ENCODE measurements at places on chromosomes 2 and 18. TPM values are rescaled to one million over a fixed set of nuclear protein-coding genes. Genes with fewer than 3 reads are reported as not detected.

GRCh38 chr18:46464926-46465655, 191.9 kb downstream of the LOXHD1 start:
- DNase-seq: no peak

DNA sequence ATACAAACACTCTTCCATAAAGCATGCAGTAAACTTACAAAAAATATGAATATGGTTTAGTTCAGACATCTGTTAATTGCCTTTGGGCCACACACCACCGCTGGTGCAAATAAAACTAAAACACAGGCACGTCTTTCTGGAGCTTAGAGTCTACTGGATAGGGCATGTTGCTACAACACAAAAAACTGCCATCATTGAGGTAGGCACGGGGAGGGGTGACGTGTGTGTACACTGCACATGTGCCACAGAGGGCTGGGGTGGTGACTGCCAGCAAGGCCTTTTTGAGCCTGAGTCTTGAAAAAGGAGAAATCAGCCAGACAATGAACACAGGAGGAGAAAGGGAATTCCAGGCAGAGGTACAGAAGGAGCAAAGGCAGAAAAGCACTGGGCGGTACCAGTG, 5.1 kb downstream of the SERPINE2 start:
- DNase-seq: no peak

GRCh38 chr2:113012436-113013335, 7.4 kb downstream of the IL36A start:
- DNase-seq: no peak

DNA sequence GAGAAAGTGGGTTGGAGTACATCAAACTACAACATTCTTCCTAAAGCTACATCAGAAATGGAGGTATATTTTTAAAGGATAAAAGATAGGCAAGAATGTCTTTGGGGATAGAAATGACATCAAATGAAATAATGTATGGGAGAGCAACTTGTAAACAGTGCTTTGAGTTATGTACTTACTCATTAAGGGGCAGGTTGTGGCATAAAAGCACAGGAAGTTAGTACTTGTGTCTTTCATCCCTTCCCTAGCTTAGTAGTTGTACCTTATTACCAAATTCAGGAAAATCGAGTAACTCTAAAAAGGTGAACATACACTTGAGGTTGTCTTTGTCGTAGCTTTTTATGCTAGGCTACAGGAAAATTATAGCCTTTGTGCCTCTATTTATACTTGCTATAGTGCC, 28.9 kb downstream of the PPP1CB start:
- no peak for DNase-seq

GRCh38 chr2:186559370-186559769, 30.5 kb upstream of the ITGAV start:
- DNase-seq: no peak

- no peak for DNase-seq
Measured at GRCh38 chr2:179247318-179248023, 17.2 kb downstream of the SESTD1 start.

DNA sequence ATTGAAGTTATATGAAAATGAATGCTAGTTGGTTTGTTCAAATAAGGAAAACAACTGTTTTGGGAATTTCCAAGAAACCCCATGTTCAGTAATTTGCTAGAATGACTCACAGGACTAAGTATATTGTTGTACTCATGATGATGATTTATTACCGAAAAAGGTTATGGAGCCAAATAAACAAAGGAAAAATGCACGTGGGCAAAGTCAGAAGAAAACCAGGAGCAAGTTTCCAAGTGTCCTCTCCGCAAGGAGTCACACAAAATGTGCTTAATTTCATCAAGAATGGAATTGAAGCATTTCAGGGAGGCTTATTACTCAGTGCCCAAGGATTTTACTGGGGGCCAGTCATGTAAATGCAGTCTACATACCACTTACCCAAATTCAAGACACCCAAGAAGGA, 1652.4 kb upstream of the TMEFF2 start:
- DNase-seq: no peak

GRCh38 chr2:214395040-214395439, 15.8 kb upstream of the VWC2L start:
- DNase-seq: no peak

DNA sequence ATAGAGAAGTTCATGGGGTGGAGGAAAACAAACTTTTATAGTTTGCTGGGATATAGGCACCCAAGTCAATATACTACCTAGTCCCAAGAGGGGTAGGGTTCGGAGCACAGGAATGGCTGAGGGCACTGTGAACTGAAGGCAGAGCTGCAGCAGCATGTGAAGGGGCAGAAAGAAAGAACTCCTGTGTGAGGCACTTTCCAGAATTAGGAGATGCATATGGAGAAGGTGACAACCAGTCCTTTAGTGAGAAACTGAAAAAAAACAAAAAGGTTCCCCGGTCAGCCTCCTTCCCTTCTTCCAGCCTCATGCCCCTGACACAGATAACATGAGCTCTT, 429.1 kb downstream of the DSC3 start:
- no peak for DNase-seq

DNA sequence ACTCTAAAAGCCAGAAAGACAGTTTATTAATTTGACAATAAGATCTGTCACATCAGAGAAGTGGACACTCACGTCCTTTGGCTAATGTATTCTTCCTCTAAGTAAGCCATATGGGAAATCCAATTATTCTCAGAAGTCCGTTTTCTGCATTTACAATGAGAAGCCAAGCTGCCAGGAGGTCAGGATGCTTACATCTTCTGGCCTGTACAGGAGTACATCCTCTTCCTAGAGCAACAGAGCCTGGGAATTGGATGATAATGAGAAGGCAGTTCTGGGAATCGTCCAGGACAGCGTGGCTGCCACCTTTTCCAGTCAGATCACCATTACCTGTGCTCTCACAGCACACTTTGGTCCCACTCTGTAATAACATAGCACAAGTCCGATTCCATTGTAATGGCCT, 5.2 kb downstream of the RAPGEF4 start:
- DNase-seq: no peak

- no peak for DNase-seq
Measured at GRCh38 chr2:56021136-56021474, 97.5 kb upstream of the EFEMP1 start.

GRCh38 chr2:213224366-213224765, 59.9 kb upstream of the SPAG16 start:
- no peak for DNase-seq

- DNase-seq: no peak
Measured at GRCh38 chr2:241739651-241740050, 5.2 kb downstream of the D2HGDH start.

DNA sequence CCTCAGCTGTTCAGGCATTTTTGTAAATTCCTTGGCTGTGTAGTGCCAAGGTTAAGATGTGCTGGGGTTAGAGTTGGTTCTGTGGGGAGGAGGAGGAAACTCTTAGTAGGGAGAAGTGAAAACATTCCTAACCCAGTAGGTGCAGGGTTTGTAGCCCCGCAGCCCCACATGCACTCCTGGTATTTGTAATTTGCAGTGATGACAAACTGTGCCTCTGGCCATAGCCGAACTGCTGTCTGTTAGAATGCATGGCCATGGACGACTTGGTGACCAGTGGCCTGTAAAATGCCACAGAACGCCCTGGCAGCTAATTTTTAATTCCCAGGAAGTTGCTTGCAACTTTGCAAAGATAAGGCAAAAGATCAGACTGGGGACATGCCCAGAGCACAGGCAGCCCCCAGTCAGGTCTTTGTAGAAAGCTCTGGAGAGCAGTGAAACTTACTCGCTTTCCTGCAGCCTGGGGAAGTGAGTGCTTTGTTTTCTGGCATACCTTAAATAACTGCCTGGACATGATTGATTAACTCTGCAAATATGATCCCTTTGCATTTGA, 38.4 kb downstream of the LYPD6B start:
- DNase-seq: no peak

Gene B3GNT7
- 10.1 TPM for total RNA-seq

Gene BMP10
- total RNA-seq: not detected

Gene FAM124B
- total RNA-seq: not detected

Gene ANKRD44
- total RNA-seq: 93.8 TPM

Gene STRADB
- 33.0 TPM for total RNA-seq

Gene TRIM54
- not detected for total RNA-seq

Gene KLHL14
- total RNA-seq: 0.05 TPM

Gene CCDC141
- 9.6 TPM for total RNA-seq

Data from GM12878 (cell line).